ENCODE measurements at places on chromosomes 4 and X. TPM values are rescaled to one million over a fixed set of nuclear protein-coding genes. Genes with fewer than 3 reads are reported as not detected.

Gene OPRPN
- not detected for total RNA-seq

DNA sequence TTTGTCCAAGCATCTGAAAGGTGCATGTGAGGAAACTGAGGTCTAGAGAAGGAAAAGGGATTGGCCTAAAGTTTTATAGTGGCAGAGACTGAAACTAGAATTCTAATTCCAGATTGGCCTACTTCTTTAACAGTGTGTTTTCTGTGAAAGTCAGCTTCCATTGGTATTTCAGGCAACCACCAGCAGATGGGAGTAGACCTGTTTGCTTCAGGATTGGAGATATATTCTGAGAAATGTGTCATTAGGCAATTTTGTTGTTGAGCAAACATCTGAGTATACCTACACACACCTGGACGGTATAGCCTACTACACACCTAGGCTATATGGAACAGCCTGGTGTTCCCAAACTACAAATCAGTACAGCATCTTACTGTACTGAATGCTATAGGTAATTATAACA lies 207.3 kb upstream of the RADX start:
- DNase-seq = no peak

- peak; percentile 37 for DNase-seq
These were observed 29.6 kb downstream of the ADH7 start for GRCh38 chr4:99405433-99406115.

DNA sequence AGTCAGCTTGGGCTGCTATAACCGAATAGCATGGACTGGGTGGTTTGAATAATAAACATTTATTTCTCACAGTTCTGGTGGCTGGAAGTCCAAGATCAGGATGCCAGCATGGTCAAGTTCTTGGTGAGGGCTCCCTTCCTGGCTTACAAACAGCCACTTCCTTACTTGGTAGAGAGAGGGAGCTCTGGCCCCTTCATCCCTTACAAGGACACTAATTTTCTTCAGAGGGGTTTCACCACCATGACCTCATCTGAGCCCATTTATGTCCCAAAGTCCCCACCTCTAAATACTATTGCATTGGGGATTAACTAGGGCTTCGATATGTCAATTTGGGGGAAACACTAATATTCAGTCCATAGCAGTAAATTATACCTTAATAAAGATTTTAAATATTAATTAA lies 61.8 kb downstream of the CLNK start:
- DNase-seq = no peak

Gene ZNF674
- total RNA-seq = 5.5 TPM

GRCh38 chr4:3355266-3355748 lies 62.5 kb downstream of the RGS12 start:
- no peak for DNase-seq

GRCh38 chr4:53192496-53192895 lies 173.4 kb downstream of the SCFD2 start:
- DNase-seq = no peak

Gene TLR6
- not detected for total RNA-seq

Gene NUDT11
- total RNA-seq = 3.3 TPM

Gene TLR10
- total RNA-seq = not detected

DNA sequence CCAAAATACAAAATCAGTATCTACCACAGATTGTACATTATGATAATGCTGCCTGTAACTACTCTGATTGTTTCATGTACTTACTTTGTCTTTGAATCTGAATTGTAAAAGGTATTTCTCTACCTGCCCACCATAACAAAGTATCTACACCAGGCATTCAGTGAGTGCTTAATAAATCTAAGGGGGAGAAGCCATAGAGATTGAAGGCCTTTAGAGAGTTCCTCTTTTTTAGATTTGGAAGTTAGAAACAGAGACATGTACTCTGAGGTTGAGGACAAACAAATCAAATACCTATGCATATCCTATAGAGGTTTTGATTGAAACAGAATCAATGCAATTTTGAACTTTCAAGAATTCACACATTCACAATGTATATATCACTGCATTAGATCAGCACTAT lies 42.7 kb downstream of the SAT1 start:
- no peak for DNase-seq

- no peak for DNase-seq
These were observed 64.4 kb downstream of the ASMT start for GRCh38 chrX:1679238-1679637.
